ENCODE measurements at places on chromosomes 13 and 19.
A peak's percentile ranks its signal among the peaks of the same experiment; 100 is the strongest.

DNA sequence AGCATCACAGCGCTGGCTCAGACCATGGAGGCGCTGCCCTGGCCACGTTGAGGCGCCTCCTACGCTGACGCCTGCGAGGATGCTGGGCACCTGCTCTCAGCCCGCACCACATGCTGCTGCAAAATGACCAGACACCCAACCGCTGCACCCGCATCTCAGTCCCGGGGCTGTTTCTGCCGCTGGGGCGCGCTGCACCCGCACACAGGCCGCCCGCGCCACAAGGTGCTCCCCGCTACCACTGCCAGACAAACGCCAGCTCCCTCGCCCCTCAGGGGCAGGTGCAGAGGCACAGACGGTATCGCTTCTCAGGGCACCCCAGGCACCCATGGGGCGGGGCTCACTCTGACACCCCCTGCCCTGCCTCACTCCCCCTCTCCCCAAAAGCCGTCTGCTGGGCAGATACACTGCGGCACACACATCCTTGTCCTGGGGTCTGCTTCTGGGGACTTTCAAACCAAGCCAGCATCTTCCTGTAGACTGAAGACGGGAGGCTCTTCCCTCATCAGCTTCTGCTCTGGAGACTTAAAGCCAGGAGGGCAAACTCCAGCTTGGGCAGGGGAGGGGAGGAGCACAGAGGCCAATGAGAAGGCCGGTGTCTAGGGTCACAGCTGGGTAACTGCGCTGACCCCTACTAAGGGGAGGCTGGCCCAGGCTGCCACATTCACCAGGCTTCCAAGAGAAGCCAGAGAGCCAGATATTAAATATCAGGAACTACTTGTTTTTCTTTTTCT is 16.3 kb downstream of the CHERP start:
- no peak for DNase-seq

DNA sequence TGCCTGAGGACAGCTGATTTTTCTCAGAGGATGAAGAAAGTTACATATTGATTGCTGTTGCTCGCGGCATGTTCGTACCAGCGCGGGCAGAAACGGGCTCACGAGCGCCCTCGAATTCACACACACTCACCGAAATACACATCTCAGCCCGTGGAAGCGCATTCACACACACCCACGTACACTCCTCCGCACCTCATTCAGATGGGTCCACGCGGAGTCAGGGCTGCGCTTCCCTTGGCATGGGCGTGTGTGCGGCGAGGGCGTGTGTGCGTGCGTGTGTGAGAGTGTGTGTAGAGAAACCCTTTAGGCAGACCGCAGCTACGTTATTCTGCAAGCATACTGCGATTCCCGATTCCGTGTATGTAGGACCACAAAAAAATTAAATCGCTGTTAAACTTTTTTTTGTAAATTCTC is 2.1 kb upstream of the PCDH17 start:
- DNase-seq: no peak

GRCh38 chr13:43516401-43516833 is 270.4 kb downstream of the ENOX1 start:
- no peak for DNase-seq

GRCh38 chr19:7340959-7341837 is 7.5 kb upstream of the ARHGEF18 start:
- DNase-seq: peak; percentile 67

DNA sequence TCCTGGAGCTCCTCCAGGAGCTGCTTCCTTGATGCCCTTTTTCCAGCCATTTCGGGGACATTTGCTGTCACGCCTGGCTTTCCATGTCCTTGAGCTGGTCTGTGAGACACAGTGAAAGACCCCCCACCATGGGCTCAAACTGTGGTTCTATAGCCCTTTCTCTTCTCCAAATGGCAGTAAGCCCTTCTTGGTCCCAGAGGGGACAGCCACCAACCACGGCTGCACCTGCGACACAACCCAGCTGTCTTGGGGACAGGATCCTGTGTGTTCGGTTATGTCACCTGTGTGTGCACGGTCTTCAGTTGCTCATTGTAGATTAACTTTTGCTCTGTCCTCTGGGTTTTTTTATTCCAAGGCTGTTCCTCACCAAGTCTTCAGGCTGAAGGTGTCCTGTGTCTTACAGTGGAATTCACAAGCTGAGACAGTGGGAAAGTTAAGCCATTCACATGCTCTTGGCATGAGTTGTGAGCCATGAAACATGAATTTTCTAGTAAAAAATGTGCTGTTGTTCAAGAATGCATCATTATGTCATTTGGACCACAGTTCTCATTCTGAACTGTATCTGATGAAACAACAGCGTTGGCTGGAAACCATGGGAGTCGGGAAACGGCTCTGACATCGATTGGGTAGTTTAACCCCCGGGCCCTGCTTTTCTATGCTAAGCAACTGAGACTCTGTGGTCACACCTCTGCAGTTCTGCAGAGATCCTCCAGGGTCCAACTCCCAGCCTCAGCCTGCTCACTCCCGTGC is 129.5 kb upstream of the MCF2L start:
- no peak for DNase-seq

DNA sequence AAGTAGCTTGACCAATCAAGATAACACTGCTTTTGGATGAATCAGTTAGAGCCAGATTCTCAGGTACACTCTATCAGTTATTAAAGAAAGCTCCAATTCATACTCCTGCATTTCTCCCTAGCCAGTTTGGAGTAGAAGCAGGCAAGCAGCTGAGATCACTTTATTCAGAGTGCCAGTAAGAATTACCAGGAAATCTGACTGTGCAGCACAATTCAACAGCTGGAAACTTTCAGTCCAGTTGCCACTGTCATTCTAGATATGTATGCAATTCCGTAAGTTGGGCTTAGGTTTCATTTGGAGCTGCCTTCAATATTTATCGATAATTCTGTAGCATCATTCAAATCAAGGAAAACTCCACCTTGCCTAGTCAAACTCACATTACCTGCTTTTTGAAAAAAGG is 2625.6 kb upstream of the PCDH20 start:
- DNase-seq: no peak

DNA sequence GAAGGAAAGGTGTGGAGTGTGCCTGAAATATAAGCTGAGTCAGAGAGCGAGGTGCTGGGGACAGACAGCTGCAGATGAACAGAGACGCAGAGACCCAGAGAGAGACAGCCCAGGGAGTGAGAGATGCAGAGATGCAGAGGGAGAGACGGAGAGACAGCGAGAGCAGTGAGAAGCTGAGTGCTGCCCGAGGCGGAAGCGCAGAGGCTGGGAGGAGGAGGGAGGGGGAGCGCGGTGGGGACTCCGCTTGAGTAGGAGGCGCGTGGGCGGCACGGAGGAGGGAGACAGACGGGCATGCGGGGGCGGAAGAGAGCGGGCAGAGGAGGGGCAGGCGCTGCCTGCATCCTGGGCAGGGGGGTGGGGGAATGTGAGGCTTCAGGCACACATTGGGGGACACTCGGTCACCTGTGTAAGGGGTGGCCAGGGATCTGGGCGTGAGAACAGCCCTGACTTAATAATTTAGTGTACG is 25.7 kb downstream of the SLC8A2 start:
- DNase-seq: no peak

DNA sequence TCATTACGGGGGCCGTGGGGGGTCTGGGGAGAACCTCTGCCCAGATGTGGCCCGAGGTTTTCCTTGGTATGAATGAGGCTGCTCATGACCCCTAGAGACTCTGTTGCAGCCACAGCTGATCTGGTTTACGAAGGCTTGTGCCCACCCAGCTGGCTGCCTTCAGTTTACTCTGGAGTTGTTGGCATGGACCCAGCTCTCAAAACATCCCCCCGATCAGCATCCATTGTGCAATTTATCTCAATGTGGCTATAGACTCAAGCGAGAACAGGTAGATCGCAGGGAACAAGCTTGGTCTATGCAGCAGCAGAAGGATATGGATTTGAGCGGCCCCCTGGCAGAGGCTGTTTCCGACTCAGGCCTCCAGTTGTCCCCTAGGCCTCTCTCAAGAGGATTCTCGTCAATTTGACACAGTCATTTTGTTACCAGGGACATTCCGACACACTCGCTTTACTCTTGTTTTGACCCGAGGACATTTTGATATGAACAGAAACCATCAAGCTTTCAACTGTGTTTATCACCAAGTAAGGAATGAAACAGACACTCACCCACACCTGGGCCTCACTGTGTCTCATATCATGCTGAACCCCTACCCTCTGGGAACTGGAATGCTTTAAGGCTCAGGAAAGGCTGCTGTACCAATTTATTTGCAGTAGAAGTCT is 161.5 kb downstream of the KATNAL1 start:
- no peak for DNase-seq

DNA sequence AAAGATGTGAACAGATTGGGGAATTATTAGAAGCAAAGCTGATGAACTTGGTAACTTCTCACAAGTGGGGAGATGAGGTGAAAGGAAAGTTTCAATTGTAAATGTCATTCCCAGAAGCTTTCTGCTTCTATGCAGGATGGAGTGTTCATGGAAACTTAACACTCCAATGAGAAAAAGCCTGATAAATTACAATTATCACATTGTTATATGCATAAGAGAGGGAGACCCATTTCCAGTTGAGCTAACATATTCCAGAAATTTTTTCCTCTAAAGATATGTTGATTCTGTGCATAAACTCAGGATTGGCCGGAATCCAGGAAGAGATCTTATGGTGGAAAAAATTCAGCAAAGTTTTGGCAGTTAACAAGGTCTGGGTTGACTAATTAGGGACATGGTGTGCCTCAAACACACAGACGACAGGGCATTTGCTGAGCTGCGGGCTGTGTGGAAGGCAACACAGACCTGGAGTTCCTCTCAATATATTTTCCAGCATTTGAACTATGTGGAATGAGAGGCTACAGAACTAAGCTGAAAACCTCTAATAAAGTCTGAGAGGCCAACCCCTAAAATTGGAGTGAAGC is 64.9 kb upstream of the FGF14 start:
- no peak for DNase-seq

DNA sequence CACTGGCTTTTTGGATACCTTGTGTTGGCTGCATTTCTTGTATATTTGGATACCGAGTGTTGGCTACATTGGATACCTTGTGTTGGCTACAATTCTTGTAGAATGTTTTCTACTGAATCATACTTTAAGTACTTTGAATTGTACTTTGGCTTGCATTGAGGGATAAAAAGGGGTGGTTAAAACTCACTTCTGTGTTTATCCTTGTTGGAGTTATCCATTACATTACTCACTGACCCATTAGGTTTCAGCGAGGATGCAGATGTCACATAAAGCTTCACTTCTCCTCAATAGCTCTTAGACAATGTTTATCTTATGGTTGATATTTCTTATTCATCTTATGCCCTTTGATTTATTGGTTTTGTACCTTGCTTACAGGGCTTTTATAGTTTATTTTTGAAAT is 43.1 kb downstream of the PDS5B start:
- no peak for DNase-seq

GRCh38 chr13:77994166-77994565 is 75.5 kb upstream of the EDNRB start:
- DNase-seq: no peak

GRCh38 chr13:52851137-52851962 is 2.9 kb upstream of the PCDH8 start:
- DNase-seq: peak; percentile 13

GRCh38 chr13:29543230-29544215 is 52.0 kb downstream of the SLC7A1 start:
- DNase-seq: no peak

GRCh38 chr13:113109151-113110047 is 3.8 kb downstream of the F7 start:
- no peak for DNase-seq

DNA sequence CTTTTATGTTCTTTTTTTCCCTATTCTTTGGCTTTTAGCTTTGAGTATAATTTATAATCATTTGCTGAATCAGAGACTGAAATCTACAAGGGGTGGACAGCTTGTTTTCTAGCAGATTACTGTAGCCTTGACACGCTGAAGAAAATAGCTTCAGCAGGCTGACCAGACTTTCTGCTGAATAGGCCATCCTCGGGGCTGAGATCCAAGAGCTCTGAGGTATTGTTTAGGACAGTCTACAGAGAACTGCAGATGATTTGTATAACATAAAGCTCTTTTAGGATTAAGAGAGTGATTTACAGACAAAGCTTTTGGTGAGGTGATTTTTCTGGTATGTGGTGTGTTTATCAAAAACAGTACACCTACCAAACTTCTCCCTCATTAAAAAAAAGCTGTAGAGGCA is 16.8 kb downstream of the POLR1D start:
- DNase-seq: no peak

- no peak for DNase-seq
Measured at GRCh38 chr19:45124021-45124420, 31.0 kb downstream of the PPP1R37 start.

DNA sequence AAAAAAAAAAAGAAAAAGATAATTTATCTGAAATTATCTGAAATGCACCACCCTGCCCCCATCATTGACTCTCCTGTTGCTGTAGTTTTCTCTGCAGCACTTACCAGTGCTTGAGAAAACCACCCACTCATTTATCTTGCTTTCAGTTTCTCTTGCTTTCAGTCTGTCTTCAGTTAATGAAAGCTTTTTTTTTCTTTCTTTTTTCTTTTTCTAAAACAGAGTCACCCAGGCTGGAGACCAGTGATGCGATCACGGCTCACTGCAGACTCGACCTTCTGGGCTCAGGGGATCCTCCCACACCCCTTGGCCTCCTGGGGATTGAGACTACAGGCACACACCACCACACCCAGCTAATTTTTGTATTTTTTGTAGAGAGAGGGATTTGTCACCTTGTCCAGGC is 4.3 kb upstream of the ACP5 start:
- no peak for DNase-seq

DNA sequence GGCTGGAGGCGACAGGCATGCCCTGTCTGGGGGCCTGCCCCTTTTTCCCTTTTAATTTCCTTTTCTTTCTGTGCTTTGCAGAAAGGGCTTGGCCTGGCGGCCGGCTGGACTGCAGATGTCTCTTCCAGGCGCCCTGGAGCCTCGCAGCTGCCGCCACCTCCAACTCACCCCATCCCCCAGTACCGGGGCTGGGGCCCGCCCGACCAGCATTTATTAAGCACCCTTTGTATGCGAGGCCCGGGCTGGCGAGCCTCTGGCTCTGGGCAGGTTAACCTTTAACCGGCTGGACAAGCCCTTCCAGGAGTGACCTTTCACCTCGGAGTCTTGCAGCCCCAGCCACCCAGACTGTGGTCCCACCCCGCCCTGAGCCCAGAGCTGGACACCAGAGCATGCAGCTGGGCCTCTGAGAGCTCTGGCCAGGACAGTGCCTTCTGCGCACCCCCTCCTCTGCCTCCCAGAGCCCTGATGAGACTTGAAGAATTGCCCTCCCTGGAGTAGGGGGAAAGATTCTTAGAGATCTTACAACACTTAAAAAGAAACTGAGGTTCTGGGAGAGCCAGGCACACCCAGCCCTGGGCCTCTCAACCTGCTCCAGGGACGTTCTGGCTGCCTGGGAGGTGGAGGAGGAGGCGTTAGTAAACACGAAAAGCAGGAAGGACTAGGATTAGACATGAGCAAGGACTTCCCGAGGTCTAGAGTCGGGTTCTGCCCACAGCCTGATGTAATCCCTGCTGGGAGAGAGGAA is 1.1 kb upstream of the NR2F6 start:
- no peak for DNase-seq
